ENCODE measurements at places on chromosomes 13 and 19.

- no peak for DNase-seq
These were observed 48.6 kb downstream of the PIN1 start for GRCh38 chr19:9883764-9884163.

DNA sequence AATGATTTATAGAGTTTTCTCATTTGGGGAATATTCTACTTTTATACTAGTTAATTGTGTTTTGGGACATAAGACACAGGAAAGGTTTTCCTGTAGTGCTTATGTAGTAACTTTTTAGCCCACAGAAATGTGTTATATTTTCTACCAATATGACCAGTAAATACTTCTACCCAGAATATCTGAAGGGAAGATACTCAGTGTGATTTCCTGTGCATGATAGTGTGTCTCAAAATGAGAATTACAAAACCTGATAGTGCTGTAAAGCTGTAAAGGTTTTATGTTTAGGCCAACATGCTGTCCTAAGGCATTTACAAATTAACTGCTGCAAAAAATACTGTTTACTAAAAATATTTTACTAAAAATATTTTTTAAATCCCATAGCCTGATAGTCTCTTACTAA, 126.8 kb downstream of the RXFP2 start:
- DNase-seq = no peak

GRCh38 chr13:107387525-107387924, 819.6 kb upstream of the ARGLU1 start:
- no peak for DNase-seq

DNA sequence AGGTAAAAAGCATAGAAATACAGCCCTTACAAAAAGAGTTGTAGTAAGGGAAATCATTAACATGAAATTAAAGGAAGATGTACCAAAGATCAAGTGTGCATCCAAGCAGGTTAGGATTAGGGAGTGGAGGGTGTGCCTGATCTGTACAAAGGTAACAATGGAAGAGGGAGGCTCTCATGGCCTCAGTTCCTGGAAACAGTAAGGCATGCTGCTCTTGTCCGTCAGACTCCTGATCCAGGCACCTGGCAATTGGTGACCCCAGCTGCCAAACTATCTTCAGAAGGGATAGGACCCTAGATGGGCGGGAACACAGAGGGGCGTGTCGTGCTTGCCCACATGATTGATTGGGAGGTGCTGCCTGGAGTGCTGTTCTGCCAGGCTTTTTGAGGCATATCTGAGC, 4.5 kb downstream of the TEX26 start:
- DNase-seq = no peak

DNA sequence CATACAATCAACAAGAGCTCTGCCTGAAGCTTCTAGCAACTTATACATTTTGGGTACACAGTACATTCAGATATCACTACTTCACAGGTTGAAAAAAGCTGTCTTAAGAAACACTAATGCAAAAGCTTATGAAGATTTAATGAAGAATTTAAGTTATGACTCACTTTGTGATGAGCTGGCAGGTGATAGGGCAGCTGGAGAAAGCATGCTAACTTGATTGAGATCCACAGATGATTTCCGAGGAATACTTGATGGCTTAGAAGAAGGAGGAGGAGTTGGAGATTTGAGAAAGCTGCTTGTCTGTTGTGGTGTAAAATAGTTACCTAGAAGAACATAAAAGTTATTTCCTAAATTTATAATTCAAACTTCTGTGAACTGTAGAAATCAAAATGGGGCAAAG, 23.3 kb downstream of the EXOSC8 start:
- no peak for DNase-seq

DNA sequence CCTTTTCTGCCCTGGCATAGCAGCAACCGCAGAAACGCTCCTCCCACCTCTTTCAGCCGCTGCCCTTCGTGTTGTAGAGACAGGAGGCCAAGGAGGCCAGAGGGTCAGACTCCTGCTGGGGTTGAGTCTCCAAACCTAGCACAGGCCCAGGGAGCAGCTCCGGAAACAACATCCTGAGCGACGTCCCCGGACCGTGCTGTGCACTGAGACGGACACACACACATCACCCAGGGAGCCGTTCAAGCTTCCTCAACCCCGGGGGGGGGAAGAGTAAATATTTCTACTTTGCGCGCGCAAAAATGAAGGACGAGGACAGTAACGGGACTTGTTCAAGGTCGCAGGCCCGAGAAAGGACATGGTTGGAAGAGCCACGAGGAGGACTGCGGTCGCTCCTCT, 657 bp downstream of the ZNF550 start:
- DNase-seq = no peak

DNA sequence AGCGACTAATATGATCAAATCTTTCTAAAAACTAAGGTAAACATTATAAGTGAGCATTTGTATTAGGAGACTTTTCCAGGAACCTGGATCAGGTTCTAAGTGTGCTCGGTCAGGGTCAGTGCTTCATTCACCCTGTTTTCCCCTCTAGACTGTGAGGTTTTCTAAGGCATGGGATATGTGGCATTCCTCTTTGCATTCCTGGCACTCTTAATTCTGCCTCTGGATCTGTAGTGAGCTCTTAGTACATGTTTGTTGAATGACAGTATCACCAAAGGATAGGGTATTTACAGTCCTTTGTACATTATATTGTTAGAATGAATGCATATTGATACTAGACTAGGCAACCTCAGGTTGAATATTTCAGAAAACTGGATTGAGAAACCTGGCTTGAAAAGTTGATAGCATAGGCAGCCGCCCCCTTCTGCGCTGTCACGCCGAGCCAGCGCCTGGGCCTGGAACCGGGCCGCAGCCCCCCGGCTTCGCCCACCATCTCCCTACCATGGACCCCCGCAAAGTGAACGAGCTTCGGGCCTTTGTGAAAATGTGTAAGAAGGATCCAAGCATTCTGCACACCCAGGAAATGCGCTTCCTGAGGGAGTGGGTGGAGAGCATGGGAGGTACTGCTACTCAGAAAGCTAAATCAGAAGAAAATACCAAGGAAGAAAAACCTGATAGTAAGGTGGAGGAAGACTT, 156.5 kb downstream of the KCNRG start:
- no peak for DNase-seq

GRCh38 chr19:17324357-17325114, 10.1 kb downstream of the ANO8 start:
- DNase-seq = no peak

All from activated T-helper 1 cell treated with Interleukin-2 at 50 U/mL for 16 hours (primary cell).